ENCODE measurements at places on chromosomes 12 and 14.

GRCh38 chr12:108730365-108731104, 783 bp downstream of the CORO1C start:
- peak; percentile 74 for DNase-seq

DNA sequence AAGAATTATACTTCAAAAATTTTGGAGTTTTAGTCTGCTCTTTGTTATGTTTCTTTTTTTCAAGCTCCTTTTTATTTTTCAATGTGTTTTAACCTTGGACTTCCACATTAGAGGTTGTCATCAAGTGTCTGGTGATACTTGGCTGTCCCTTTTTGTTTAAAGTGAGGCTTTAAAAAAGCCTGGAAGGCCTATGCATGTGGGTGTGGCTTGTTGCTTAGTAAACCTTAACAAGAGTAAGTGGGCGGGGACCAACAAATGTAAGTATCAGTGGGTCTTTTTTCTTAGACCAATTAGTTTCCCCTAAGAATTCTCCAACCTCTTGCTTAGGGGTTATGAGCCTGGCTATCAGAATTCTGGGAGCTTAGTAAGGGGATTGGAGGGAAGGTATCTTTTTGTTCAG, 26.4 kb downstream of the HCFC2 start:
- no peak for DNase-seq

- DNase-seq: peak; percentile 98
Measured at GRCh38 chr12:53180220-53180930, at the start of the genes CSAD and ZNF740. Gene CSAD, minus strand, starts transcription at chr12:53180925. Its CDS starts 7,455 bp downstream, at chr12:53173470. Gene ZNF740, plus strand, starts transcription at chr12:53180722. Its CDS starts 1,262 bp downstream, at chr12:53181984.

DNA sequence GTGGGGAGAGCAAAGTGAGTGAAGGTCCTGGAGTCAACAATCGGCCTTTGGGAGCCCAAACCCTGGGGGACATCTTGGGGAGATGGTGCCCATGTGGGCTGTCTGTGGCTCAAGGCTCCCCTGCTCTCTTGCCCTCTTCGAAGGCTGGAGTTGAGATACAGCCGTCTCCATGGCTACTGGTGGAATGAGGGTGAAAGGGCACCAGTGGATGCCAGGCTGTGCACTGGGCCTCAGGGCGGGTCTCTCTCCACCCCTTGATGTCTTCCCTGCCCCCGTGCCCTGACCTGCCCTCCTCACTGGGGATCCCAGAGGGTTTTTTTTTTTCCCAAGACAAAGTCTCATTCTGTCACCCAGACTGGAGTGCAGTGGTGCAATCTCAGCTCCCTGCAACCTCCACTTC, 2.0 kb upstream of the ANKRD9 start:
- DNase-seq: no peak

GRCh38 chr12:116123451-116124258, 153.8 kb downstream of the MED13L start:
- DNase-seq: no peak

DNA sequence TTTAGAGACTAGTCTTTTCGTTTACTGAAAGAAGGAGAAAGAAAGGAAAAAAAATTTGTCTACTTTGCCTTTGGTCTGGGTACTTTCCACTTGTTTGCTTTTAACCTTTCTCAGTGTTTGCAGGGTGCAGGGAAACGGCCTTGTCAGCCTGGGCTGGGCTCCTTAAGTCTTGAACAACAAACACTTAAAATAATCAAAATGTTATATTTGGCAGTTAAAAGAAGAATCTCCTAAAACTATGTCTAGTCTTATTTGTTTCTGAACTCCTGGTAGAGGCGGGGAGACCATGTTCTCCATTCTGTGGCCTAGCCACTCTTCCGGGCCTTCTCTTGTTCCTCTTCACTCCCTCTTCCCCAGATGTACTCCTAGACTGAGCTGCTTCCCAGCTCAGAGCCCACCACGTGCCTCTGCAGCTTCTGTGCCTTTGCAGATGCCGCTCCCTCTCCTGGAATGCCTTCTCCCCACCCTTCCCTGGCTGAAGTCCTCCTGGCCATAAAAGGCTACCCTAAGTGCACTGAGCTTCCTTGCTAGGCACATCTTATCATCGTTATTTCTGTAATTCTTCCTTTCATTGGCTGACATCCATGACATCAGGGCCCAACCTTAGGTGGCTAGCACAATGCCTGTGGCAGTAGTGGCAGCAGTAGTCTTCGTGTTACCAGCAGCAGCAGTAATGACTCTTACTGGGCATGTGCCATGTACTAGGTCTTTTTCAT, 432.9 kb downstream of the ZFP36L1 start:
- DNase-seq: no peak

- DNase-seq: no peak
Measured at GRCh38 chr14:37586797-37587130, 8.3 kb downstream of the FOXA1 start.

GRCh38 chr12:7327918-7328317, 24.0 kb downstream of the ACSM4 start:
- DNase-seq: no peak

Measured in RPMI8226 (cell line).